ENCODE measurements at places on chromosomes 16 and 17.

GRCh38 chr17:17814162-17815061 lies 22.4 kb downstream of the SREBF1 start:
- no peak for DNase-seq

DNA sequence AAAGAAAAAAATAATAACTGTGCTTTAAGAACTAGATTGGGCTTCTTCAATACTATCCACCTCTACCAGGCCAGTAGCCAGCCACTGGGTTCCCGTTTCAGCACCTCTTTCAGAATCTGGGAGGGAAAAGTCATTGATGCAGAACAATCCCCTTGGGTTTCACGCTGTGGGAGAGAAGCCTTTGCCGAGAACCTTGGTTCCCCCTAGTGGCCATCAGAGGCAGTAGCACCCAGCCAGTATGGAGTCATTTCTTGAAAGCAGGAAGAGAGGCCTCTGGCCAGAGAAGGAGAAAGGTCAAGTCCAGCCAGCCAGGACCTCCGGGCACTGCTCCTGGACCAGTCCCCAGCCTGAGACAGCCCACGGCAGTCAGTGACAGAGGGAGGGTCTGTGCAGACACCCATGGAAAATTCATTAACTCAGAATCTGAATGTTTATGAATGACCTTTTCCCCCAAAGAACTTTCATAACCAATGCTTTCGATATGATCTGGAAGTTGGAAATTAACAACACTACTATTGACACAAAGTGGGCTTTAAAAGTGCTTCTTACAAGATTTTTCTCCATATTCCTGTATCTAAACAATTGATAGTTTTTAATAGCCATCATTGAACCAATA lies 51.2 kb upstream of the CDH5 start:
- DNase-seq, result peak; percentile 36

GRCh38 chr16:80387318-80387921 lies 153.4 kb upstream of the DYNLRB2 start:
- no peak for DNase-seq

GRCh38 chr16:49660626-49661025 lies 195.3 kb downstream of the ZNF423 start:
- no peak for DNase-seq

DNA sequence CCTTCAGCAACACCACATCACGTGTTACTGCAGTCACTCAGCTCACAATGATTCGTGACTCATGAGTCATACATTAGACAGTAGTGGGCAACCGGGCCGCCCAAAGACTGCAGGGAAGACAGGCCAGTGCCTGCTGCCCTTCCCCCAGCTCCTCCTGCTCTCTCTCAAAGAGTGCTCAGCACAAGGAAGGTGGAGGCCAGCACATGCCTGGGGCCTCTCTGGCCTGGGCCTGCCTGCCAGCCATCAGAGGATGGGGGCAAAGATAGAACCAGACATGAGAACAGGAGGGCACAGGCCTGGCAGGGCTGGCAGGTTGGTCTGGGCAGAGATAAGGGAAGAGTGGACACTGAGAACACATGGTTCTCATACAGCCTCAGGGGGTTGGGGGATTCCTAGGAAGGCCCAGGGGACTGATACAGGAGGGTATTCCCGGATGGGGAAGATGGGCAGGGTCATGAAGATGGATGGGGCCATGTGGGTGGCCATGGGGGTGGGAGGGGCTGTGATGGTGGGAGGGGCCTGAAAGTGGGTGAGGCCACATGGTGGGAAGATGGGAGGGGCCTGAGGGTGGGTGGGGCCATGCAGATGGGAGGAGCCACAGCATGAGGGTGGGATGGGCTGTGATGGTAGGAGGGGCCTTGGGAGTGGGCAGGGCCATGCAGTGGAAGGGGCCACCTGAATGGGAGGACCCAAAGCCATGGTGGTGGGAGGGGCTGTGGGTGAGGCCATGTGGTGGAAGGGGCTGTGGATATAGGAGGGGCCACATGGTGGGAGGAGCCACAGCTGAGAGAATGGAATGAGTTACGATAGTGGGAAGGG lies 29.0 kb downstream of the KATNB1 start:
- DNase-seq, result no peak

- no peak for DNase-seq
These were observed 143.4 kb downstream of the HS3ST4 start for GRCh38 chr16:25835126-25835525.

DNA sequence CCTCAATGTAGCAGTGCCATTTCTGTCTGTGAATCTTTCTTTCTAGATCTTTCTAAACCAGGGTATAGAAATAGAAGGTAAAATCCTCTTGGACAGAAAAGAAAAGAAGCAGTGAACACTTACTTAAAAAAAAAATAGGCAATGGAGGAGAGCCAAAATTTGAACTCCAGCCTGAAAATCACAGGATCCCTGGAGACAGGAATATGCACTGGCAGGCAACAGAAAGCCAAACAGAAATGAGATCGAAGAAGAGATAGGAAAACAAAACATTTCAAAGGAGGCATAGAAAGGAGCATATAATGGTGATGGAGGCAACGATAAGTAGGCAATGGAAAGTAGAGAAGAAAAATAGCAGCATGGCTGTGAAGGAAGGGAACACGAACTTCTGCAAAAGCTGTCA lies 253.7 kb upstream of the HSBP1 start:
- no peak for DNase-seq

DNA sequence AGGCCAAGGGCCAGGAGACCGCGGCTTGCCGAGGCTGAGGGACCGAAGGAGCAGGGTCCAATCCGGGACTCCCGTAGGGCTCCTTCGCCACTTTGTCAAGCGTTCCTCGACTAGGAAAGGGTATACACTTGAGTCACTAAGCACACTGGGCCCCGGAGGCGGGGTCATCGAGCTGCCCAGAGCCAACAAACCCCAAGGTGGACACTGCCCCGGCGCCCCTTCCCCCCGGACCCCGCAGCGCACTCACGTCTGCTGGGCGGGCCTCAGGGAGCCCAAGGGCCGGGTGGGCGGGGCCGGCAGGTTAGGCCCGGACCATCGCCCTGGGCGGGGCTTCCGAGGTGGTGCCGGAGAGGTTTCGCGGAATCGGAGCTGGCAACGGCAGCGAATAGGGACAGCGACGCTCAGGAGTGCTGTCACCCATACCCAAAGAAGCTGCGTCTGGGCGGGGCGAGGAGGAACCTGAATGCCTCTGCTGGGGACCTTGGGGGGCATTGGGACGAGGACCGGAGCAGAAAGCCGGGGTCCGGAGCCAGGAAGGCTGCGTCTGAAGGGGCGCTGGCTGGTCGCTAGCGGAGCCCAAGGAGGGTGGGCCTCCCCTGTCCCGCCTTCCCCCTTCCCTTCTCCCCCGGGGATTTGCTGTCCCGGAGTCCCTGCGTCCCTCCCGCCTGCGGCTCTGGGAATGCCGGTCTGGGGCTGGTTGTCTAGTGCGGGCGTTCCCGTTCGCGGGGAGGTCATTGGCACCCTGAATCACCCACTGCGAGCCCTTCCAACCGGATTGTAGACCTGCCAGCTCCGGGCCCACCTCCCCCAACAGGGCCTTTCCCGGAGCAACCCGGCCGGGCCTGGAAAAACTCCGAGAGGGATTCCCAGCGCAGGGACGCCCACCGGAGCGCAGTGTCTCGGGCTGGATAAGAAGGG lies 118.2 kb upstream of the SMURF2 start:
- peak; percentile 72 for DNase-seq

DNA sequence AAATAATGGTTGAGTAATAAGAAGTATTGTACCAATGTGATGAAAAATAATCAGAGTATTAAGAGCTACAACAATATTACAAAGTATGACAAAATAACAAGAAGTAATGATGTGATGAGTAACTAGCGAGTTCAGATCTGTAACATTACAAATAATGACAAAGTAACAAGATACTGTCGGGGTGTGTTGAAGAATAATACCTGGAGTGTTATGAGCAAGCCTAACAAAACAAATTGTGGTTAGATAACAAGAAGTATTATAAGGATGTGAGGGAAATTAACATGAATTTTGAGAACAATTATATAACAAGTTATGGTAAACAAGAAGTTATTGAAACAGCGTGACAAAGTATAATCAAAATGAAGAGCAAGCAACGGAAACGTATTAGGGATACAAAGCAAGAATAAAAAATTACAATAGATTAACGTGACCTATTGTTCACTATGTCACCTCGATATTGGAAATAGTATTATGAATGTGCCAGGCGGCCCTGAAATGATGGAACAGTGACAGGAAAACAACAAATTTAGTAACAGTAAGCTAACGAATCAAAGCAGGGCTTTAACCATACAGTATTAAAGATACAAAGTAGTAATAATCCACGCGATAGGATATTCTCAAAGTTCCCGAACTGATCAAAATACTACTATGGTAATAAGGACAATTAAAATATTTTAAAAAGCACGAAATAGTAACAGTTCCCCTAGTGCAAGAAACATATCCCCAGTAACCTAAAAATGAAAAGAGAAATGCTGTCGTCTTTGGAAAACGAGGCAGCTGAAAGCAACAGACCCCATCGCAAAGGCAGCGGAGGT lies 1.6 kb downstream of the TBX4 start:
- no peak for DNase-seq

DNA sequence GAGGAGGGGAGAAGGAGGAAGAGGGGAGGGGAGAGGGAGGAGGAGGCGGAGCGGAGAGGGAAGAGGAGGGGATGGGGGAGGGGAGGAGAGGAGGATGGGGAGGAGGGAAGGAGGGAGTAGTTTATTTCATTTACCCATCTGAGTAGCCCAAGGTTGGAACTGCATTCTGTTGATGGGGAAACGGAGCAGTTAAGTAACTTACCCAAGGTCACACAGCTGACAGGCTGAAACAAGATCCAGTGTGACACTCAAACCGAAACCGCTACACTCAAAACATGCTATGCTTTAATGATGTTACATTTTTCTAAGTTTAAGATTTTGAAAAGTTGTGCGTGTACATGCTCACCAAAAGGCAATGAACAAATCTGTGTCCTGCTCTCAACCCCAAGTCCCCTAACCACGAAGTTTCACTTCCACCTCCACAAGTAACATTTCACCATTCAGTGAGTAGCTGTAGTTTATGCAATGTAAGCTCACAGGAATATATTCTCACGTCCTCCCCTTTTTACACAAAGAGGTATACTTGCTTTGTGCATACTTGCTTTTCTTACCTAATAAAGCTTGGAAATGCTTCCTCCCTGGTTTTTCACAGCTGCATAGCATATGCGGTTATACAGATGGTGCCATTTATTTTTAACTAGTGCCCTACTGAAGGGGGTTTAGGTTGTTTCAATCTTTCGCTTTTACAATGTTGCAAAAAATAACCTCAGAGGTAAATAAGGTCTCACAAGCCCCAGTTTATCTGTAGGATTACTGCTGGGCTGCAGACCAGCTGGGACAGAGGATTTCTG lies 275.3 kb downstream of the PARN start:
- no peak for DNase-seq

DNA sequence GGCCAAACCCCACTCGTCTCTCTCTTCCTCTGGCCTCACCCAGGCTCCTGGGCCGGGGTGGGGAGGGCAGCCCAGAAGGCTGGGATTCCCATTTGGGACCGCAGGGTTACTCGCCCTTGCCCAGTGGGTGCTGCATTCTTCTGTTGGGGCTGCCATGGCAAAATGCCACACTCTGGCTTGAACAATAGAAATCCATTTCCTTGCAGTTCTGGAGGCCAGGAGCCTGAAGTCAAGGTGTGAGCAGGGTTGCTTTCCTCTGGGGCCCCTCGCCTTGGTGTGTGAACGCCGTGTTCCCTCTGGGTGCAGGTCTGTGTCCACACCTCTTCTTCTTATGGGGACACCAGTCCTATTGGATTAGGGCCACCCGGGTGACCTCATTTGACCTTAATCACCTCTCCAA lies 105.8 kb upstream of the GSE1 start:
- no peak for DNase-seq

GRCh38 chr16:79559532-79559931 lies 41.0 kb downstream of the MAF start:
- no peak for DNase-seq

- DNase-seq, result no peak
These were observed 1.0 kb upstream of the RHOT1 start for GRCh38 chr17:32141258-32141657.

- DNase-seq, result no peak
These were observed 274.4 kb upstream of the TOM1L1 start for GRCh38 chr17:54626146-54626703.

DNA sequence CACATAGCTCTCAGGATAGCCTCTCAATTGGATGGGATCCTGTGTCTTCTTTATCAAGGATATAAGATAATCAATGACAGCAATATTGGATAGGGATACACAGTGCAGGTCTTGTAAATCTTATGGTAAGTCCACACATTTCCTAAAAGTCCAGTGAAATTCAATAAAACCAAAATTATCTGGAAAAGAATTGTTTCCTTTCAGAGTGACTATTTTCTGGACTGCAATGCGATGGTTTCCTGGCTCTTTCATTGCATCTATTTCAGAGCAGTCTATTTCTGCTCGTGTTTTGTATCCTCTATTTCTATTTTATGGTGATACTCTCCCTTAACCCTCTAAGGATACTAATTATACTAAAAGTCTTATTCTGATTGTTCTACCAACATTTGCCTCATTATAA lies 24.3 kb upstream of the MON1B start:
- DNase-seq, result no peak

GRCh38 chr16:71807905-71808592 lies 585 bp downstream of the AP1G1 start:
- DNase-seq, result no peak

DNA sequence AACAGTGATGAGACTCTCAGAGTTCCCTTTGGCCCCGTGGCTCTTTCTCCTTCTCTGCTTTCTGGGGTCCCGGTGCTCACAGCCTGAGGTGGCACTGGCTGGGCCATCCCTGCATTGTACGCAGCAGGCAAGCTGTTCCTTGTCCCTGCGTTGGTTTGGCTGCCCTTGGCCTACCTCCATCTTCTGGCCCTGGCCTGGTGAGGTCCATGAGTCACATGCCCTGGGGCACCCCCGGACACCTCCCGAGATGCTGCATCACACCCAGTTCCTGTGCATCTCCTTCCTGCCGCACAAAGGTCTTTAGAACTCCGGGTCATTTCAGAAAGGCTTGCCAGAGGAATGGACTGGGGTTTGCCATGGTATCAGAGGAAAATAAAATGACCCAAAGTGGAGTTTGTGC lies 9.5 kb downstream of the SULT1A2 start:
- no peak for DNase-seq

GRCh38 chr17:68197091-68197996 lies 50.5 kb upstream of the AMZ2 start:
- DNase-seq, result peak; percentile 34

GRCh38 chr16:55151561-55152305 lies 172.3 kb upstream of the IRX6 start:
- DNase-seq, result no peak
